ENCODE measurements at places on chromosomes 4 and X.

DNA sequence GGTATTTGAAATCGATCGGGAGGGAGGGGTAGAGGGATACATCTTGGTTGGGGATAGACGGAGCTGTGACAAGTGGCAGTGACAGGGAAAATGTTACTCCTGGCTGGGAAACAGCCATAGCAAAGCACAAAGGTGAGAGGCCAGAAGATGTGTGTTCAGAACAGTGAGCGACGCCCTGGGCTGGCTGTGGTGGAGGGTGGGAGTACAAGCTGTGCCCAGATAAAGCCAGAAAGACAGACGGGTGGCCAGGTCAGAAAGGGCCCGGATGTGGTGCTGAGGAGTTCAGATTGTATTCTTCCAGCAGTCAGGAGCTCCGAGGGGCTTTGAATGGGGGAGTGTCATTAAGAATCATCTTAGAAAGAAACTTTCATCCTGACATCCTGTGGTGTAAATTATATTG, 27.9 kb downstream of the CCDC149 start:
- DNase-seq, result no peak

DNA sequence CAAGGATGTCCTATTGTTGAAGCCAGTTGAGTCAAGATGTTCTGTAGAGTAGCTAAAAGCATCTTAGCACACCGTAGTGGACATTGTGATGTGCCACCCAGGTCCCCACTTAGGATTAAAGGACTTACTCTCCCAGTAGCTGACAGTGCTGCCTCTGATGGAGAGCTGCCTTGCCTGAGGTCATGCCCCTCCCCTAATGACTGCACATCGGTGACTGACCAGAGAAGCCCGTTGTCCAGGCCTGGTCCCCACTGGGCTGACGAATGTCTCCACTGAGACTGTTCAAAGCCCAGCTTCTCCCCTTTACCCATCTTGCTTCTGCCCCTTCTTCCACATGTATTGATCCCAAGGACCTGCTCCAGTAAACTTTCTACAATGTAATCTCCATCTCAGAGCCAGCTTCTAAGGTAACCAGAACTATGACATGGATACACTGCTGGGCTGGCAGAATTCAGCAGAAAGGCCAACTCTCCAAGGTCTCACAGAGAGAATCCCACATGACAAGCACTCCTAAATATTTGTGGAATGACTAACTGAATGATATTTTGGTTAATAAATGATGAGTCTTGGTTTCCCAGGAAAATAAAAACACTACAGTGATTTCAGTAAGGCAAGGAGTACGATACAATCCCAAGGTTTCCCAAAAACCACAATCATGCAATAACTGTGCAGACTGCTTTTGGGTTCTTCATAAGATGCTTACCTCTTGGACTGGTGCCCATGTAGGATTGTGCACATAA, 82.4 kb upstream of the TMEM150C start:
- DNase-seq, result no peak

- no peak for DNase-seq
These were observed 115.5 kb upstream of the ACSL4 start for GRCh38 chrX:109848461-109849050.

DNA sequence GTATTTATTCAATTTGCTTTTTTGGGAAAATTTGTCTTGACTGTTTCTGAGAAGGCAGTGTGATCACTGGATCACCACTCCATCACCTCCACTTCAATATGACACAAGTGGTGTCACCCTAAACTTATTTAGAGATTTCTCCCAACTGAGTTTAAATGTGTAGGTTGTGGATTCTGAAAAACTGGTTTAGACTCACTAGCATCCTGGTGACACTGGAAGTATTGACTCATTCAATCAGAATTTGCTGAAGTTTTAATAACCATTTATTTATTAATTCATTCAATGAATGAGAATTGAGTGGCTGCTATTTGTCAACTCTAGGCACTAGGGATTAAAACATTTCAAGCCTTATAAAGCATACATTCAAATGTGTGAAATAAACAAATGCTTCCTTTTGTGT, 819.1 kb upstream of the EPHA5 start:
- DNase-seq, result no peak

GRCh38 chr4:600850-601515, 24.4 kb upstream of the PDE6B start:
- DNase-seq, result peak; percentile 25

GRCh38 chr4:17646693-17647092, 32.3 kb downstream of the MED28 start:
- no peak for DNase-seq

DNA sequence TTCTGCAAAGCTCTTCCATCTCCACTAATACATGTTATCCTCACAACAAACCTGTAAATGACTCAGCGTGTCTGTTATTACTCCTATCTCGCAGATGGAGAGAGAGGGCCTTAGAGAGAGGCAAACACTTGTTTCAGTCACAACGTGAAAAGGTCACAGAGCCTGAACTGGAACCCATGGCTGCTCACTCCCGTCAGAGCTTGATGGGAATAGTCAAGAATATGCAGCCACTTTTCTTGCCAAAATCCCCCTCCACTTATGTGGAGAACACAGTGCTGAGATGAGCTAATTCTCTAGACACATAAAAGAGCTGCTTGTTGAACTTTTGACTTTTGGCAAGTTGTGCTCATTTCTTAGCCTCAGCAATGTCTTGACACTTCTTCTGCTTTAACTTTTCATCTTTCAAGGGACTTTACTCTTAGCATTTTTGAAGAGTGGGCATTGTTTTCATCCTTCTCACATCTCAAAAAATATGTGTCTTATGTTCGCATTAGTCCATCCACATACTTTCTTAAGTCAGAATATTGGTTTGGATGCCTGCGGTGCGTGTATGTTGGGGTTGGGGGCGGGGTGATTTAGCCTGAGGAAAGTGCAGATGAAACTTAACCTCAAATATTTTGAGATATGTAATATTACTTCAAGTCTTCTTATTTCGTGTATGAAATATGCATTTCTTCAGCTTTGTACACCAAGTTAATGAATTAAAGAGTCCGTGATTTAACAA, 69.2 kb downstream of the SYNPO2 start:
- DNase-seq, result no peak

GRCh38 chrX:115591856-115592842, 31.2 kb downstream of the PLS3 start:
- no peak for DNase-seq

- DNase-seq, result no peak
These were observed 95.4 kb upstream of the FRG1 start for GRCh38 chr4:189845145-189845846.

DNA sequence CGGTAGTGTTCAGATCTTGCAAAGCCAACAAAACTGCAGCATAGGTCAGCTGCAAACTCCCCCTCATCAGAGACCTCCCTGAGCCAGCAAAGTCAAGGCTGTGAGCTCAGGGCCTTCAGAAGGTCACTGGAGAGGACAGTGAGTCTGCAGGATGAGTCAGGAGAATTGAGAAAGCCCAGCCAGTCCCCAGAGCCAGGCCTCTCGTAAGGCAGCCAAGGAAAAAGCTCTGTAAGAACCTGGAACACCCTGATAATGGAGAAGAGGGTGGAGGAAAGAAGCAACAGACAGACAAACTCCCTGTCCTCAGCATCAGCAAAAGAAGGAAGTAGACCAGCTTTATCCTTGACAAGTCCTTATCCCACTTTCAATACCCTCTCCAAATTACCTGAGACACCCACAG, 33.0 kb downstream of the GRIA3 start:
- no peak for DNase-seq

GRCh38 chr4:6328526-6328925, 58.9 kb downstream of the WFS1 start:
- DNase-seq, result no peak

- DNase-seq, result no peak
These were observed 1.1 kb downstream of the TIMP1 start for GRCh38 chrX:47583240-47583861.

- DNase-seq, result peak; percentile 57
These were observed 63.6 kb downstream of the SPINK2 start for GRCh38 chr4:56757821-56758411.

DNA sequence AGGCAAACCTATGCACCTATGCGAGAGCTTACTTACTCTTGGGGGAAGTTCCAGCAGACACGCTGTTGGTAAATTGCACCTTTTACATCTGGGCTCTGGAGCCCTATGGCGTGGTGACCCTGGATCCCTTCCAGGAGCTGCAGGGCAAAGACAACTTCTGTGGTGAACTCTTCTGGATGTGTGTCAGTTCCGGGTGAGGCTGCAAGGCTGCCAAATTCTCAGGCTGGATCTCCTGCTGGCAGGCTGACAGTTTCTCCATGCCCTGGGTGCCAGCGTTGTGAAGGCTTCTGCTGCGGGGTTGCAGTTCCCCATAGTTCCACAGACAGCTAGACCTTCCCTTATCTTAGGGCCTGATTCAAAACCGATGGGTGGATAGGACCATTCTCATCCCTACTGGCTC, 37.9 kb downstream of the RAP2C start:
- DNase-seq, result no peak

All from stimulated activated naive CD8-positive, alpha-beta T cell treated with anti-CD3 and anti-CD28 coated beads, Interleukin-15, amount 100 ng/mL, for 72 hours (primary cell).